ENCODE measurements at places on chromosomes 4 and X.

DNA sequence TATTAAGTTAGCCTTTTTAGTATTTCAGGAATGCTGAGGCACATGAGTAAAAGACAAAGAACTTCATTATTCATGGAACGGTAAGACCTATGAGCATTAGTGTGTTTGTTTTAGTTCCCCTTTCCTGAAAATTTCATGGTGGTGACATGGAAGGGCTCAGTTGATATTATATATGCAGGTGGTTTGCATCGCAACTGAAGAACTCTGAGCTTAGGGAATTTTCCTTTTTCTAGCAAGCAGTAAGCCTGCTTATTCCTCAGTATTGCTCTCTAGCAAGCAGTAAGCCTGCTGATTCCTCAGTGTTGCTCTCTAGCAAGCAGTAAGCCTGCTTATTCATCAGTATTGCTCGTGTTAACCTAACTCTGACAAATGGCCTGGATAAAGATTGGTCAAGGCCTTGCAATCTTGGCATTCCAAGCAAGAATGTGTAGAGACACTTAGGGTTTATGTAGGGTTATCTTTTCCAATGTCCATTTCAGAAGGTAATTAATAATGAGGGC, 37.7 kb upstream of the MAGEB18 start:
- no peak for DNase-seq

DNA sequence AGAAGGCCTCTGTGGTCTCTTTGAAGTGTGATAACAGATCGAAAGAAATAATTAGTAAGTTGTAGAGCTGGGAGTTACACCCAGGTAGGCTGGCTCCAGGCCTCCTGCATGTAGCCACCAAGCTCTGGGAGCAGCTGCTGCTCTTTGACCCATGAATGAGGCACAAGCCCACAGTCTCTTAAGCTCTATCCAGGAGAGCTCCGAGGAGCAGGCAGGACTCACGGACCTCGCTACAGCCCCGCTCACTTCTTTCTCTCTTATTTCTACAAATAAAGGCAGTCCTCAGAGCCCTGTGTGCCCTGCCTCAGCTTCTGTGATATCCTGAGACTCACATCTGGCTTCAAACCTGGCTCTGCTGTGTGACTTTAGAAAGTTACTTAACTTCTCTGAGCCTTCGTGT, 86.9 kb downstream of the EVC start:
- DNase-seq = no peak

DNA sequence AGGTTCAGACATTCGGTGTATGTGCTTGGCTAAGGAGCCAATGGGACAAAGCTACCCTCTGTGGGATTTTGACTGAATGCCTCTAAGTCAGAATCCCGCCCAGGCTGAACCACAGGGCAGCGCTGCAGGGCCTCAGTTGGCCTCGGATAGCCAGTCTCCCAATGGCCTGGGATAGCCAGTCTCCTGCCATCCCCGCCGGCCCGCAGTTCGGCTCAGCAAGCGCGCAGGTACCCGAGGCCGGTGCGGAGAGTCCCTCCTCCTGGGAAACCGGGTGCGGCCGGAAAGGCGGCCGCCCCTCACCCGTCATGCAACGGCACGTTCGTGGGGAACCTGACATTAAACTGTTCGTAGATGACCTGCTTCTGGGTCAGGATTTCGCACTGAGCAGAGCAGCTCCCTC, 16.1 kb downstream of the PPEF2 start:
- no peak for DNase-seq

DNA sequence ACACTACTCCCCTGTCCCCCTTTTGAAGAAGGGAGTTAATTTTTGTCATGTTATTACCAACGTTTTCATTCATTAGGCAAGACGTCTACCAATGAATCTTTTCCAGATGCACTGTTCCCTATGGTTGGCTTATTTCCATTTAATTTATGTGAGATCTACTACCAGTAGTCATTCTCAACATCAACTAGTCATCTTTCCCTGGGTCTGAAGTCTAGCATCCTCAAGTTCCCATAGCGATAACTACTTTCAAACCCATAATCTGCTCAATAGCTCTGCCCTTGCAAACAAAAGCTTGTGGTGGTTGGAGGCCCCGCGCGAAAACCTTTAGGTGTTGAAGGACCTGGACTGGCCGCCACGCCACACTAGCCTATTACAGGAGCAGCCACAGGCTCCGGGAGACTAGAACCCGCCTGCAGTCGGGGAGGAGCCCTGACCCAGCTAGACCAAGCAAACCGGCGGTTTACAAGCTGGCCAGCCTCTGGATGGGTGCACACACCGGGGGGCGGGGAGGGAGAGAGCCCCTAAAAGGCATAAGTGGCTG, 746 bp downstream of the PPAT start:
- no peak for DNase-seq

GRCh38 chr4:150345207-150345744, 236.7 kb upstream of the MAB21L2 start:
- no peak for DNase-seq

GRCh38 chr4:158949099-158949498, 153.8 kb upstream of the RAPGEF2 start:
- no peak for DNase-seq

GRCh38 chr4:3862640-3863420, 96.6 kb downstream of the ADRA2C start:
- DNase-seq = no peak

- no peak for DNase-seq
These were observed 68.2 kb downstream of the FAT4 start for GRCh38 chr4:125382995-125383394.

GRCh38 chr4:94459462-94460161, 7.9 kb downstream of the PDLIM5 start:
- DNase-seq = no peak

DNA sequence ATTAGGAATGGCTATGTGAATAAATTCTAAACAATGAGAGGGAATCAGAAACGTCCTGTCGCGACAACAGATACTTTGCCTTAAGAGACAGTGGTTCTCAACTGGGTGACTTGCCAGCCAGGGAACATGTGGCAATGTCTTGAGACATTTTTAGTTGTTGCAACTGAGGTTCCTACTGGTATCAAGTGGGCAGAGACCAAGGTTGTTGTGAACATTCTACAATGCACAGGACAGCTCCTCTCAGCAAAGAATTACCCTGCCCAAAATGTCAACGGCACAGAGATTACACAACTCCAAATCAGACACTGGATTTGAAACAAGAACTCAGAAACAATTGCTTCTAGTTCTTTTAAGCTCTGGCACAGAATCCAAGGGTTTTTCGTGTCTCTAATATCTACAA, 128.6 kb downstream of the ARHGAP6 start:
- DNase-seq = no peak

- no peak for DNase-seq
These were observed 4.3 kb upstream of the ZCCHC4 start for GRCh38 chr4:25308306-25308705.

- no peak for DNase-seq
These were observed 434.7 kb downstream of the PACRGL start for GRCh38 chr4:21134994-21135393.

- DNase-seq = no peak
These were observed 283.4 kb downstream of the BCOR start for GRCh38 chrX:39814391-39814790.

GRCh38 chr4:7727749-7728148, 211.9 kb downstream of the AFAP1 start:
- DNase-seq = no peak

DNA sequence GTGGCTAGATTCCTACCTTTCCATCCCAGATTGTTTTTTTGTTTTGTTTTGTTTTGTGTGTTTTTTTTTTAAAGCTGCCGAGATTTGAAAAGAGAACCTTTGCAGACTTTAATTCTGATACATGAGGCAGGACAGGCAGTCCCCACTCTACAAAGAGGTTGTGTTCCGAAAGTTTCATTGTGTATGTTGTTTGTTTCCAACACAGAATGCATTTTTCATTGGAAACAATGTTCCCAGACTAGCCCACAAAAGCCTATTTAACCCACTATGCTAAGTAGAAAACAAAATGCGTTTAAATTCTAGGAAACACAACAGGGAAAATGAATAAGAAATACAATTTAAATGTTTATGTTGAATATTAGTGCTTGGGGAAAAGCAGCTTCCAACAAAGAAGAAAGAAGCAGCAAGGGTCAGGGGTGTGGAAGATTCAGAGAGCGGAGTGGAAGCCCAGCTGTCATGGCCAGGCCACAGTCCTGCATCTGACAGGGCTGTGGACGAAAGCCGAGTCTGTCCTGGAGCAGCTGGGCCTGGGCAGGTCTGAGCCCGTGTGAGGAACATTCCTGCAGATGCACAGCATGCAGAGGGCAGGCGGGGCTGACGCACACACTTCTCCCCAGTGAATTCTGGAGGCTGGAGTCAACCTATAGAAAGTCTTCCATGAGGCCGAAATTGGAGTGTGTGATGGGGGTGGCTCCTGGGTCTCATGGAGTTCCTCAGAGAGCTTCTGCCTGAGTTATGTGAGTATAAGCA, 12.4 kb upstream of the SETD7 start:
- no peak for DNase-seq
